ENCODE measurements at places on chromosomes 4 and X.

GRCh38 chr4:1001561-1002130 is 8.4 kb upstream of the SLC26A1 start:
- DNase-seq = no peak

GRCh38 chrX:133921764-133922389 is 63.5 kb downstream of the GPC3 start:
- no peak for DNase-seq

DNA sequence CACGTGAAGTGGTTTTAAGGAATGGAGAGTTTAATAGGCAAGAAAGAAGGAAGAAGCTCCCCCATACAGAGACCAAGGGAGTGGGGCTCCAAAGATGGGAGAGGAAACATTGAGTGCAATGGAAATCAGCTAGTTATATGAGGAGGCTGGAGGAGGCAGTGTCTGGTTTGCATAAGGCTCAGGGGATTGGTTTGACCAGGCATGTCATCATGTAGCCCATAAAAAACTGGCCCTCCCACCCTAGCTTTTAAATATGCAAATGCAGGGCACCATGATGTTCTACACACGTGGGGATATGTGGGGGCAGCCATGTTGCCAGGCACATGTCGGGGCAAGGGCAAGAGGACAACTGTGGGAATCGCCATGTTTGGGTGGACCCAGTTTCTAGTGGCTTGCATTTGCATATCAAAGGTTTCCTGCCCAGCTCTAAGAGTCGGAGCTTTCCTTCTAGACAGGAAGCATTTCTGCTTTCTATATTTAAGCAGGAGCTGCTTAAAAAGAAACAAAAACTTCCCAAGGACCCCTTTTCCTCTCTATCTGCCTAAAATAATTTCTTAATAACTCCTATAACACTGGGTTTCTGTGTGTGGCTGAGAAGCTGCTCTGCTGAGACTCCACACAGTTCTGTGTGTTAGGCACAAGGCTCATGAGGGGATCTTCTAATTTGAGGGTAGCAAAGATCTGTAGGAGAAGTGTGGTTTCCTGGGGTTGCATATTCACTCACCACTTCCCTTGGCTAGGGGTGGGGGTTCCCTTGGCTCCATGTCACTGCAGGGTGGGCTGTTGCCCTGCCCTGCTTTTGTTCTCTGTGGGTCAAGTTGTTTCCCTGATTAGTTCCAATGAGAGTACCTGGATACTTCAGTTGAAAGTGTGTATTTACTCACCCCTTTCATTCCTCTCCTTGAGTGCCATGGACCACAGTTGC is 113.5 kb downstream of the VSIG4 start:
- no peak for DNase-seq

DNA sequence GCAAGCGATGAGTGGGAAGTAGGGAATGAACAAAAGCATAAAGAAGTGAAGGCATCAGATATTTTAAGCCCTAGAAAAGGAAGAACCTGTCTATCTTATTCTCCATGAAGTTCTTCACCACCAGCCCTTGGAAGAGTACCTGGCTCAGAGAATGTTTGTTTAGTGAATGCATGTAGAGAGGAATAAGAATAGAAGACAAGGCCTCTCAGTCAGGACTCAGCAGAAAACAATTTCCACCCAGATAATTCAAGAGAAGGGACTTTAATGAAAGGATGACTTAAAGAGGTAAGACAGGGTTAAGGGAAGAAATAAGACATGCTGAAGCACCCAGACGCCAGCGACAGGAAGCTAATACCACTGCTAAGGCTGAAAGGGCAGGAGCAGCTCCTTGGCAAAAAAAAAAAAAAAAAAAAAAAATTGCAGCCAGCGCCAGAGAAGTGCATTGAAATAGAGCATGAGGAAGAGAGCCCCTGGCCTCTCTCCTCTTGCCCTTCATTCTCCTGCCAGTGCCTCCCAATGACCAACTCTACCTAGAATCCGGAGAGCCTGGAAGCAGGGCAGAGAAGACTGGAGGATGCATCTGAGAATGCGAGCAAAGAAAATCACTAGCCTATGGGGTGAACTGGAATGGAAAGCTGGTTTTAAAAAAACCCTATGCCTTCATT is 47.2 kb upstream of the RASGEF1B start:
- no peak for DNase-seq

GRCh38 chrX:57681341-57681740 is 1.3 kb upstream of the NLRP2B start:
- DNase-seq = no peak

GRCh38 chr4:37836838-37837440 is 10.5 kb downstream of the PGM2 start:
- DNase-seq = no peak
